NCI-H774 (cell line): ENCODE measurements at places on chromosomes 4 and X.

- no peak for DNase-seq
Observed at GRCh38 chrX:47828984-47829383, 7.7 kb upstream of the ZNF81 start.

- DNase-seq, result no peak
Observed at GRCh38 chr4:101870874-101871273, 80.3 kb downstream of the BANK1 start.

DNA sequence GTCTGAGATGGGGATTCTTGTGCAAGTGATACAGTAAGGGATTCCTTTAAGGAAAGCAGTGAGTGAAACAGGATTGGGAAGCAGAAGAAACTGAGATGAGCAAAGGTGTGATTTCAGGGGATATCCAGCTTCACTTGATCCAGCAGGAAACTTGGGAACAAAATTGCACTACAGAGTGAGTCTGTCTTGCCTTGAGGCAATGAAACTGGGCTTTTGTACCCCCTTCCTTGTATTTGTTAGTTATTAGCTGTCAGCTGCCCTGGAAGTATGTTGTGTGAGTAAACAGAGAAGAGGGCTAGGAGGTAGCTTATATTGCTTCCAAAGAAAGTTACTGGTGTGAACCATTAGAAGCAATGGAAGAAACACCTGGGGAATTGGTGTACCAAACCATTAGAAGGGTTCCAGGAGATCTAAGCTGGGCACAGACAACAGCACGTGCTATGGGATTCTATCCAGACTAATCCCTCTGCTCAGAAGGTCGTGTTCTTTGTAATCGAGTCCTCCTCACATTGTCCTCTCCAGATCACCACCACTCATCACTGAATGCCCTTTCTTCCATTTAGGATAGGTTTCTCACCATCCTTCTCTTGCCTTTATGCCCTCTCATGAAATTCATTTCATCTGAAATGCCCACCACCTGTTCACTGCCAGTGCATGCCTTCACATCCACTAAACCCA, 76.0 kb downstream of the PDLIM5 start:
- no peak for DNase-seq

DNA sequence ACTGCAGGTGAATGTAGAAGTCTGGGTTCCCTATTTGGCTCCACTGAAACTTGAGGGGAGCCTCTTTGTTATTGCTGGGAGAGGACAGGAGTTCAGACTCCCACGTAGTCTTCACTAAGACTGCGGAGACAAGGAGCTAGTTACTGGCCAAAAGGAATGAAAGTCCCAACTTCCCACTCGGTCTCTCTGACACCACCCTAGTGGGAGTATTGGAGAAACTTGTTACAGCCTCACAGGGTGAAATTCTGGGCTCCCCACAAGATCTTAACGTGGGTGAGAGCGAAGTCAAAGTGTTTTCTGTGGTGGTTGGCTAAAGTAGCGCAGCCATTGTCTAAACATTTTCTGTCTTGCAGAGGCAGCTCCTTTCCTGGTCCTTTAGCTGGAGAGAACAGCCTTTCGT, 13.5 kb downstream of the MYOZ2 start:
- DNase-seq, result no peak

DNA sequence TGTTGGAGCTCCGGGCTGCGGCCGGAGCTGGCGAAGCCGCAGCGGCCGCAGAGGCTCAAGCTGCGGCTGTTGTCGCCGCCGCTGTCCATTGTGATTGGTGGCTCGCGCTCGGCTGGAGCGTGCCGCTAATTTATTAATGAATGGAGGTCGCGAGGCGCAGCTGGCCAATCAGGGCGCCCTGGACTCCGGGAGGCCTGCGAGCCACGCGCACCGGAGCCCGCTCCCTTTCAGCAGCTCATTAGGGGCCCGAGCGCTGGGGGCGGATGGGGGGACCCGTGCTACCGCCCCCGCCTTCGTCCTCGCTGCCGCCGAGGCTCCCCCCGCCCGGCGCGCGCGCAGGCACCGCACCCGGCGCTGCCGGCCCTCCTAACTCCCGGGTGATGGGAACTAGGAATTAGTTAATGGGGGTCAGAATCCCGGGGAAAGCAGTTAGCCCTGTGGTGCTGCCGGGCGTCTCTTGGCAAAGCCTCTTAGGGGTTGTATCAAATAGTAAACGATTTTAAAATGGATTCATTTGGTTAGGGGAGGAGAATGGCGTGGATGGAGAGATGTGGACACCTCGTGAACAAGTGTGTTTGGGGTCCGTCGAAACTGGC, 589 bp upstream of the NEUROG2 start:
- no peak for DNase-seq

- DNase-seq, result no peak
Observed at GRCh38 chr4:113882668-113883067, 96.8 kb downstream of the ARSJ start.
